ENCODE measurements at places on chromosomes 3 and 15. TPM values are rescaled to one million over a fixed set of nuclear protein-coding genes. Genes with fewer than 3 reads are reported as not detected.

The TGM5 gene
- total RNA-seq, result 0.24 TPM

The GXYLT2 gene
- 13.3 TPM for total RNA-seq

The GOLGA8Q gene
- 0.45 TPM for total RNA-seq

The CRYGS gene
- 0.63 TPM for total RNA-seq

The CHRNA7 gene
- total RNA-seq, result 0.09 TPM

The KBTBD13 gene
- not detected for total RNA-seq

The ITIH1 gene
- total RNA-seq, result not detected

The STRIT1 gene
- total RNA-seq, result not detected

The CPNE4 gene
- total RNA-seq, result not detected

The EEFSEC gene
- 2.5 TPM for total RNA-seq

The WDR93 gene
- total RNA-seq, result 0.05 TPM

The DYNLT2B gene
- 20.5 TPM for total RNA-seq
